ENCODE measurements at places on chromosomes 1 and 21.

DNA sequence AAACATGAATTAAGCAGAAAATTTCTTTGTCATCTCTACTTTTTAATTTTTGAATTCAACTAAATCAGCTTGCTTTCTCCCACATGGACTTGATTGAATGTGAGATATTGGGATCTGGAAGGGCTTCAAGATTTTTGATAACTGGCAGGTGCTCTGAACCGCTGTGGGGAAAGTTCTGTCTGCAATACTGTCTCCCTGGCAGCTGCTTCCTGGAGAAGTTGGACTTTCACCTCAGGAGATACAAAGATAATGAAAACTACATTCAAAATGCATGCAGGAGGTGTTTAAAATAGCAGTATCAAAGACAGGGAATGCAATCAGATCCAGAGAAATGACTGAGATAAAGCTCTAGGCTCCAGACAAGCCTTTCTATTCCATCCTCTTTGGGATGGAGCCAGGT is 338.3 kb downstream of the NEGR1 start:
- DNase-seq: no peak

- no peak for DNase-seq
Measured at GRCh38 chr1:227388214-227389168, 70.2 kb upstream of the CDC42BPA start.

- no peak for DNase-seq
Measured at GRCh38 chr1:38312753-38313152, 266.2 kb upstream of the POU3F1 start.

GRCh38 chr21:39381009-39381408 is 32.1 kb upstream of the HMGN1 start:
- no peak for DNase-seq

GRCh38 chr1:54882519-54882918 is 4.5 kb downstream of the DHCR24 start:
- no peak for DNase-seq

DNA sequence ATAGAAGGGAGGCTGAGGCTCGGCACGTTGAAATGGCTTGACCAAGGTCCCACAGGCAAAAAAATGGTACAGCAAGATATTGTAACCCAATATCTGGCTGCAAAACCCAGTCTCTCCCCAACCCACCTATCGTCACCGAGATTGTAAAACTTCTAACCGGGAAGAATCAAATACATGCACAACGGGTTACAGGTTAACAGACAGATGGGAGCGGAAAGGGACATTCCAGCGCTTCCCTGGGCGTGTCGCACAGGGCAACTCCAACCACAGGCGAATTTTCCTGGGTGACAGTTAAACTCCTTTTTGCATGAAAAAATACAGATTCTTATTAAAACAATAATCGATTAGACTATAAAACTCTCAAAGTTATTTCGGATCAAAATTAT is 31.8 kb upstream of the JUN start:
- no peak for DNase-seq

- no peak for DNase-seq
Measured at GRCh38 chr1:170660281-170660713, 3.6 kb upstream of the PRRX1 start.

All from activated CD8-positive, alpha-beta memory T cell treated with anti-CD3 and anti-CD28 coated beads for 1 hour (primary cell).